ENCODE measurements at places on chromosomes 5 and 9.
A peak's percentile ranks its signal among the peaks of the same experiment; 100 is the strongest.

DNA sequence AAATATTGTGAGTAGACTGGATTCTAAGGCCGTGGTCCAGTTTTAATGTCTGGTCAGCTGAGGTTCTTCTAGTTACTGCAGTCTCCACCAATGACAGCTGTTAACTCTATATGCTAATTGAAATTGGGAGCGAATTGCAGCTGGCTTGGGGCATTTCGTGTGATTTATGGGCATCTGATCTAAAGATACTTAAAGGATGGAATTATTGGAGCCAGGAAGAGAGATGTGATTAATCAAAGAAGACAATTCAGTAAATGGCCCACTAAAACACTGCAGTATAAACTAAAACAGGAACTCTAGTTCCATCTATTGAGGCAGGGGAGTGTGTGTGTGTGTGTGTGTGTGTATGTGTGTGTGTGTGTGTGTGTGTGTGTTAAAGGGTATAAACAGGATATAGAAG lies 157.5 kb upstream of the IQGAP2 start:
- H3K4me1 ChIP-seq, result no peaks in the 10 kb centered on the region
- no peaks in the 10 kb centered on the region for H3K27me3 ChIP-seq
- no peak for DNase-seq
- H3K27ac ChIP-seq, result no peak overlapping the region
- no peaks in the 10 kb centered on the region for H3K36me3 ChIP-seq

DNA sequence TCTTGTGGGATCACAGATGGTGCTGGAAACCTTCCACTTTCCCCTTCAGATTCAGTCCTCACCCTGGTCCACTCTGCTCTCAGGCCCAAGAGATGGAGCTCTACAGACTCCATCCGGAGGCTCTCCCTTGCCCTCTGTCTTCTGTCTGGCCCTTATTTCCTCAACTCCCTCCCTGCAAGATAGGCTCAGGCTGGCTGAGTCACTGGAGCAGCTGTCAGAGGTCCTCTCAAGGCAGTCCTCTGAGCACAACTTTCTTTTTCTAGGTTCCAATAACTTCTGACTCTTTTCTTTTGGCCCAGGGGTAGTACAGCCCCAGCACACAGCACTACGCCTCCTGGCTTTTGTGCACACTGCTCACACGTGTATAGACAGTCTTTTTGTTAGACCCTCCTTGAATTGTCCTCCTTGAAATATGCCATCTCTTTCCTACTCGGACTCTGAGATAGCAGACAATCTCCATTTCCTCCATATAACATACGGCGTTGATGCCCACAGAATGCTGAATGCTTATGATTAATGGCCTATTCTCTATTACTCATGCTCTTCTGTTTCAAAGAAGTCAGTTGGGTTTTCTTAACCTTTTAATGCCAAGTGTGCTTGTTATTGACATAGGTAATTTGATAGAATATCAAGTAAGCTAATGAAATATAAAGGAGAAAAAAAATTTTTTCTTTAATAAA lies 193.1 kb downstream of the SLC12A2 start:
- H3K36me3 ChIP-seq, result no peaks in the 10 kb centered on the region
- DNase-seq, result no peak
- no peak overlapping the region for H3K27ac ChIP-seq
- H3K4me3 ChIP-seq, result no peak overlapping the region
- no peaks in the 10 kb centered on the region for H3K27me3 ChIP-seq
- no peaks in the 10 kb centered on the region for H3K4me1 ChIP-seq

DNA sequence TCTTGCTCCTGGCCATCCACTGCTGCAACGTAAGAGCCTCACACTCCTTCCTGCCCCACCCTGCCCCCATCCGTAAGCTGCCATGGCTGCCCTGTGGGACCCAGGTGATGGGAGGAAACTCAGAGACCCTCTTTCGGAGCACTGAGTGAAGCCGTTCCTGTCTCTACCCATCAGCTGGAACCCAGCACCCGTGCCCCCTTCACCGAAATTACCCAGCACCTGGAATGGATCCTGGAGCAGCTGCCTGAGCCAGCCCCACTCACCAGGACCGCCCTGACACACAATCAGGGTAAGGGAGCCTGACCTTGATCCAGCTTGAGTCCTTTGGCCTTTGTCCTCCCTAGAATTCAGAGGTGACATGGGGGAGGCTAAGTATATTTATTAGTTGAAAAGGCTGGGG lies 3.2 kb downstream of the TESK1 start:
- H3K4me3 ChIP-seq, result no peak overlapping the region
- H3K4me1 ChIP-seq, result no peaks in the 10 kb centered on the region
- no peak for DNase-seq
- H3K36me3 ChIP-seq, result peaks cover 27% of the 10 kb centered on the region

- H3K36me3 ChIP-seq, result no peaks in the 10 kb centered on the region
- DNase-seq, result no peak
- H3K27ac ChIP-seq, result no peak overlapping the region
- no peak overlapping the region for H3K4me3 ChIP-seq
- no peaks in the 10 kb centered on the region for H3K4me1 ChIP-seq
Measured at GRCh38 chr5:39352951-39353350, 11.3 kb downstream of the C9 start.

DNA sequence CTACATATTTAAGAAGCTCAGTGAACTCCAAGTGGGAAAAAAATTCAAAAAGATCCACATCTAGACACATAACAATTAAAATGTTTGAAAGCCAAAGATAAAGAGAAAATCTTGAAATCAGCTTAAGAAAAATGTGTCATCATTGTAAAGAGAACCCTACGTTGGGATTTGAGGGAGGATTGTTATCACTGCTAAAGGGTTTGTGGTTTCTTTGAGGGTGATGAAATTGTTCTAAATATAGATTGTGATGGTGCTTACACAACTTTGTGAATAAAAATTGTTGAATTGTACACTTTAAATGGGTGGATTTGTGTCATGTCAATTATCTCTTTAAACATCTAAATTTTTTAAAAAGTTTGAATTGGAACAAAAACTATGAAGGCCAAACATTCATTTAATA lies 92.2 kb upstream of the ADAMTS19 start:
- no peaks in the 10 kb centered on the region for H3K4me1 ChIP-seq
- H3K4me3 ChIP-seq, result no peak overlapping the region
- no peak overlapping the region for H3K27ac ChIP-seq
- DNase-seq, result no peak
- no peaks in the 10 kb centered on the region for H3K27me3 ChIP-seq

DNA sequence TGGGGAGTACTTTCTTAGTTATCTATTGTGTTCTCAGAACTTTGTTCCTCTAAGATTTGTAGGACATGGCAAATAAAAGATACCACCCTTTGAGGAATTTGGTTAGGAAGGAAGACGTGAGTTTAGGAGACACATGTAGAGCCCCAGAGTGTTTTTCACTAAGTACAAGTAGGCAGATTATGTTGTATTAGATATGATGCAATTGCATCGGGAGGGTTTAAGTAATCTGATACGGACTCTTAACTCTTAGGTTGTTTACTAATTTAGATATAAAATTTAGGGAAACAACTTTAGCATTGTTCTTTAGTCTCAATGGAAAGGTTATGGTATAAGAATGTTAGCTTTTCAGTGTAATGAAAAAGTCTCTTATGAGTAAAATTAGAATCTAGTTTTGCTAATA lies 84.4 kb downstream of the TRIO start:
- H3K4me1 ChIP-seq, result peaks cover 37% of the 10 kb centered on the region
- no peaks in the 10 kb centered on the region for H3K27me3 ChIP-seq
- no peak overlapping the region for H3K27ac ChIP-seq
- no peak overlapping the region for H3K4me3 ChIP-seq
- no peak for DNase-seq

- no peaks in the 10 kb centered on the region for H3K27me3 ChIP-seq
- H3K4me1 ChIP-seq, result no peaks in the 10 kb centered on the region
Measured at GRCh38 chr5:5026409-5026785, 113.7 kb upstream of the ADAMTS16 start.

DNA sequence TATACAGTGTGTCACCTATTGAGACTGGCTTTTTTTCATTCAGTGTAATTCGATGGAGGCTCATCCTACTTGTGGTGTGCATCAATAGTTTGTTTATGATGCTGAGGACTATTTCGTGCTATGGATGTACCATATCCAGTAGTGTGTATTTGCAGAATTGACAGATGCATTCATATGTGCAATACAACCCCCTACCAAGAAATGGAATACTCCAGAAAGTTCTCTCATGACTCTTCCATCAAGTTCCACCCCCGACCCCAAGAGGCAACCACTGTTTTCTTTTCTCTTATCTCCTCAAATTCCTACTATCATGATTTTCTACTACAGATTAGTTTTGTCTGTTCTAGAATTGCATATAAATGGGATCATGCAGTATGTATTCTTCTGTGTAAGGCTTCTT lies 21.9 kb downstream of the FBXO10 start:
- DNase-seq, result no peak
- H3K36me3 ChIP-seq, result no peaks in the 10 kb centered on the region
- no peak overlapping the region for H3K27ac ChIP-seq
- H3K4me3 ChIP-seq, result no peak overlapping the region
- no peaks in the 10 kb centered on the region for H3K27me3 ChIP-seq

GRCh38 chr9:68740561-68740960 lies 35.5 kb downstream of the PIP5K1B start:
- no peak for DNase-seq
- no peaks in the 10 kb centered on the region for H3K27me3 ChIP-seq
- H3K4me3 ChIP-seq, result no peak overlapping the region
- H3K27ac ChIP-seq, result peak overlapping the region; percentile 79

- no peak for DNase-seq
- H3K27ac ChIP-seq, result no peak overlapping the region
- no peaks in the 10 kb centered on the region for H3K27me3 ChIP-seq
- H3K4me1 ChIP-seq, result no peaks in the 10 kb centered on the region
Measured at GRCh38 chr5:96083361-96083881, 121.8 kb upstream of the ELL2 start.

DNA sequence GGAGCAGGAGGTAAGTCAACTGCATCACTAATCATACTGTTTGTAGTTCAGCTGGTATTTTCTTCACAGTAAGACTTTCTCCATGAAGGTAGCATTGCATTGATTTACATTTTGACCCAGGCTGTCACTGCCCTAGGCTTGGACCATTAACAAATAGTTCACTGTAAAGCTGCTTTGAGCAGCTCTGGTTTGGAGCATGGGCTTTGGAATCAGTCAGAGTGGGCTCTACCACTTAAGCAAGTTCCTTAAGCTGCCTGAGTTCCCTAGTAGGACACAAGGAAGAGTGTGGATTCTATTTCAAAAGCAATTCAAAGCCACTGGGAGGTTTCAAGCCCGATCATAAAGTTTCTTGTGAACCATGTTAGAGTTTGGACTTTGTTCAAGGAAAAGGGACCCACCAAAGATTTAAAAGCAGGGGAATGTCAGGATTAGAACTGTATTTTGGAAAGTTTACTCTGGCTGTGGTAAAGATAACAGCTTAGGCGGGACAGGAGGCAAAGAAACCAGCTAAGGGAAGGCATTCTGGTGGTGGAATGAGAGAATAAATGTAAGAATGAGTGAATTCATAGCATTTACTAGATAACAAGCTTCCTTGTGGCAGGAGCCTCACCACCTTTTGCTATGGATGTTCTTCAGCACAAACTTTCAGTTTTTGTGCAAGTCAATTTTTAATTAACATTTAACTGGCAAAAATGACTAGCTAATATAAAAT lies 12.3 kb upstream of the PANK3 start:
- no peak overlapping the region for H3K4me3 ChIP-seq
- no peak overlapping the region for H3K27ac ChIP-seq
- no peaks in the 10 kb centered on the region for H3K36me3 ChIP-seq
- no peak for DNase-seq
- H3K27me3 ChIP-seq, result no peaks in the 10 kb centered on the region

GRCh38 chr5:94102849-94103248 lies 361.4 kb upstream of the POU5F2 start:
- no peak overlapping the region for H3K27ac ChIP-seq
- no peaks in the 10 kb centered on the region for H3K4me1 ChIP-seq
- no peaks in the 10 kb centered on the region for H3K36me3 ChIP-seq
- no peaks in the 10 kb centered on the region for H3K27me3 ChIP-seq
- DNase-seq, result no peak
- no peak overlapping the region for H3K4me3 ChIP-seq

DNA sequence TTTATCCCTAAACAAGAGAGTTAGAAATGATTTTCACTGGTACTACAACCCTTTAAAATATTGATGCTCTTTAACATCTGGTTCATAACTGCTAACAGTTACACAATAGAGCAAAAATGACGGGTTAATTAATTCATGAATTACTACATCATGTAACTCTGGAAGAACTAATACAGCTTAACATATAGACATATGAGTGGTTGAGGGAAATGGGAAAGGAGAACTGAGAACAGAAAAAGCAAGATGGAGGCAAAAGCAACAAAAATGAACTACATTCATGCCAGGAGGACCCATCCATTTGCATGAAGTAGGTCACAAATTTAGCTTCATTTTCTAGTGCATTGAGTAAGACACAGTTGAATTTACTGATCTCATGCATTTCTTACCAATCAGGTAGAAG lies 61.8 kb downstream of the C9 start:
- no peaks in the 10 kb centered on the region for H3K36me3 ChIP-seq
- H3K4me3 ChIP-seq, result no peak overlapping the region
- no peak for DNase-seq
- H3K27ac ChIP-seq, result no peak overlapping the region
- H3K4me1 ChIP-seq, result no peaks in the 10 kb centered on the region

DNA sequence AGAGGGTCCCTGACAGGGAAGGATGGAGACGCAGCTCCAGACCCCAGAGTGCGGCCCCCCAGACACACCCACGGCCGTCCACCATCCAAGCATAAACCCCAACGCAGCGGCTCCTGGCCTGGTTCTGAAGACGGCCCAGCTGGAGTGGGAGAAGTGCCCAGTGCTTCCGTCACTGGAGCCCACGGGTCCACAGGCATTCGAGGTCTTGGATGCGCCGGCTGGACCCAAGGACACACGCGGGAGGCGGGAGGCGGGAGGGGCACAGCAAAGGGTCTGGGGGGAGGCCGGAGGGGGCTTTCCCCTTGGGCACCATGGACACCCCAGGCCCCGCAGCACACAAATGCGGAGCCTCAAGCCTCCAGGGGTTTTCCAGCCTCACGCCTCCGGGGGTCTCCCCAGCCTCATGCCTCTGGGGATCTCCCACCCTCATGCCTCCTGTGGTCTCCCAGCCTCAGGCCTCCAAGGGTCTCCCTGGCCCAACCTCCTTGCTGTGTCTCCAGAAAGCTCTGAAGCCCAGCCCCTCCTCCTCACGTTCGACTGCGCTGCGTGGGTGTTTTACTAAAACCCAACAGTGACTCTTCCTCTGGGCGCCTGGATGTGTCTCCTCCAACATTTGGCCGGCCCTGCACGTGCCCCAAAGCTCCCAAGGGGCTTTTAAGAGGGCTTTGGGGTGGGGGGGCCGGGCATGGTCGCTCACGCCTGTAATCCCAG lies 15.2 kb downstream of the EXD3 start:
- no peak for DNase-seq
- H3K27ac ChIP-seq, result peak overlapping the region; percentile 29
- no peaks in the 10 kb centered on the region for H3K27me3 ChIP-seq
- H3K4me1 ChIP-seq, result no peaks in the 10 kb centered on the region

- H3K27me3 ChIP-seq, result no peaks in the 10 kb centered on the region
- no peak for DNase-seq
- H3K27ac ChIP-seq, result no peak overlapping the region
- H3K4me3 ChIP-seq, result peak overlapping the region; percentile 47
- no peaks in the 10 kb centered on the region for H3K36me3 ChIP-seq
- H3K4me1 ChIP-seq, result peaks cover 15% of the 10 kb centered on the region
Measured at GRCh38 chr5:163565492-163565891, 60.1 kb downstream of the MAT2B start.

All from right atrium auricular region (tissue), 2 donors.